ENCODE measurements at places on chromosomes 5 and 9.

DNA sequence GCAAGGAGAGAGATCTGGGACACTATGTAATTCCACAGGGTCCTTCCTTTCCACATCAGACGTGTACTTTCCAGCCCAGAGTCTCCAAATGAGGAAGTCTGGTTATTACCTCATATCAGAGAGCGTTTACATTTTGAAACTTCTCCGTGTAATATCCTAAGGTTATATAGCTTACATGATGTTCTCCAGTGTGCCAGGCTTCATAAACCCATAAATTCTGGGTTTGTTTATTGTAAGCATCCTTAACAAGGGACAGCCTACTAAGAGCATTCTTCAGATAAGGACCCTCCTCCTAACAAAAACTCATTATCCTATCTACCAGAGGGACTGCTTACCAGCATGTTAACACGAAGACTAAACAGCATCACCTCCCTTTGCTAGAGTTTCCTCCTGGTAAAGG, 17.9 kb downstream of the SRFBP1 start:
- no peak for DNase-seq

DNA sequence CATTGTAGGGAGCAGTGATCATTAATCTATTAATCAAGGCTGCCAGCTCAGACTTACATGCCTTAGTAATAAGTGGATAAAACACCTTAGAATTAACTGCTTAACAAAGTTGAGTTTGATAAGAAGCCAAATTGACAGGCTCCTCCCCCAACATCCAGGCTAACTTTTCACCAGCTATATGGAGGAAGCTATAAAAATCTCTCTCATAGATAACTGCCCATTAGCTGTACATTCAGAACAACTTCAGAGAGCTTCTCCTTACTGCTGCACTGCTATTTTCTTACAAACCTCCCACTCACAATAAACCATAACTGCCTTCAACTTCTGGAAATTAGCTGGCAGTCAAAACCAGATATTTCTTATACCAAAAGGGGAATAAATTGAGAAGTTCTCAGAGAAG, 364.1 kb downstream of the PRELID2 start:
- DNase-seq, result no peak

DNA sequence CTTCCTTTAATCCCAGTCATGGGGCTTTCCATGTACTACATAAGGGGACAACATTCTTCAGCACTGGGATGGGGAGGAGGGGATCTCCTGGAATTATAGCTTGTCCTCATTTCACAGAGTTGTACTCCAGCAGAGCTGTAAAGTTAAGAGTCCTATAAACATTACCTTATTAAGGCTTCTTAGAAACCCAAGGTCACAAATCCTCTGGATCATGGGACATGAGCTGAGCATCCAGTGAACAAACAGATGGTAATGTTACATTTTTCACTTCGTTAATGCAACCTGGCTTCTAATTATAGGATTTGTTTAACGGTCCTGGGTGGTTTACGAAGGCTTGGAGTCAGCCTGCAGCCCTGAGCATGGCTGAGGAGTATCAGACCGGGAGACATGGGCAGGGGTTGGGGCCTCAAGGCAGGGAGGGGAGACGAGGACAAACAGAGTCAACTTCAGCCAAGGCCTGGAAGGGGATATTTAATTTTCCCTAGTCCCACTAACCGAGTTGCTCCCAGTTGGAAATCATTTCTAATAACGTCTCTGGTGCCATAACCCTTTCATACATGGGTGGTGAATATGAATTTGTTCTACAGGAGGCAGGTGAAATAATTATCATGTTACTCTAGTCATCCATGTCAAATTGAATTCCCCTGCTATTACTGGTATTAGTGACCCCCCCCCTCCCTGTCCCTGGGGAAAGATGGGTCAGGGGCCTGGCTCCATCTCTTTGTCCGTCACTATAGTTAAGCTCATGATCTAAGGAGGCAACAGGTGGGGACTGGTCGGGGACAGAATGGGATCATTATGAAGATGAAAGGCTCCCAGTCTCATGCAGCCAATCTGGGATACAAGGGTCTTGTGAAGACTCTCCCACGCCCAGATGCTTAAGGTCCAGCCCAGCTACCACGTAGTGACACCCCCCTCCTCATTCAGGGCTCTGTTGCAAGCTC, 10.7 kb upstream of the IL17B start:
- DNase-seq, result no peak

- DNase-seq, result no peak
These were observed 360.6 kb downstream of the PTPRD start for GRCh38 chr9:10252174-10252573.

- DNase-seq, result peak; percentile 46
These were observed 69.0 kb upstream of the GGTA1 start for GRCh38 chr9:121568343-121569265.

DNA sequence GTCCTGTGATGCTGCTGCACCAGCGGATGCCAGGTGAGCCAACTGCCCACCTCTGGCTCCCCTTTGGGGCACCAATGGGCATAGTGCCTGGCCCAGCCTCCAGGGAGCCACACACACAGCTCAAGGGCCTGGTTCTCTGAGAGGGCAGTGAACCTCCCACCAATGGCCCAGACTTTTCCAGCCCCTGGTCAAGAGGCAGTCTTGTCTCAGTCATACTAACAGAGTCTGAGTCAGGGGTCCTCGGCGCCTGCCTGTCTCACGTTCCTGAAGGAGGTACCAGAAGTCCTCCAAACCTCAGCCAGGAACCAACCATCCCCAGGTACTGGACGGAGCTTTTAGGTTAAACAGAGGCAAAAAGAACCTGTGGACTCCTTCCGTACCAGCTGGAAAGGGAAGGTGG, 121.1 kb downstream of the C5orf15 start:
- no peak for DNase-seq

GRCh38 chr9:121598167-121598964, 53.1 kb upstream of the DAB2IP start:
- peak; percentile 90 for DNase-seq

DNA sequence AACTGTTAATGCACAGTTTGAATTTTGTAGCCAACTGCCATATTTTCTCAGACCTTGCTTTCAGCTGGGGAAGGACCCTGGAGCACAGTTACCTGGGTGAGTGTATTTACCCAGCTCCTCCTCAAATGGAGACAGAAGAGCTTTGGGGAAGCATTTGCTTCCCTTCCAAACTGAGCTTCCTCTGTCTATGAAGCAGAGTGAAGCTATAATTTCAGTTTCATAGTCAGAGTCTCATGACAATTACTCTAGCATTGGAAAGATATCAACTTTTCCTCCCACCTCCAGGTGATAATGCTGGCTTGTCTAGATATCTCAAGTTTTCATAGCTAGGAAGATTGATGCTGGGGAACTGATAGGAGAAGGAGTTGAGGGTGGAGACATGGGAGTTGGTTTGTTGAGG, 406.4 kb upstream of the CLINT1 start:
- DNase-seq, result no peak

- no peak for DNase-seq
These were observed 64.4 kb upstream of the BARHL1 start for GRCh38 chr9:132517815-132518550.

DNA sequence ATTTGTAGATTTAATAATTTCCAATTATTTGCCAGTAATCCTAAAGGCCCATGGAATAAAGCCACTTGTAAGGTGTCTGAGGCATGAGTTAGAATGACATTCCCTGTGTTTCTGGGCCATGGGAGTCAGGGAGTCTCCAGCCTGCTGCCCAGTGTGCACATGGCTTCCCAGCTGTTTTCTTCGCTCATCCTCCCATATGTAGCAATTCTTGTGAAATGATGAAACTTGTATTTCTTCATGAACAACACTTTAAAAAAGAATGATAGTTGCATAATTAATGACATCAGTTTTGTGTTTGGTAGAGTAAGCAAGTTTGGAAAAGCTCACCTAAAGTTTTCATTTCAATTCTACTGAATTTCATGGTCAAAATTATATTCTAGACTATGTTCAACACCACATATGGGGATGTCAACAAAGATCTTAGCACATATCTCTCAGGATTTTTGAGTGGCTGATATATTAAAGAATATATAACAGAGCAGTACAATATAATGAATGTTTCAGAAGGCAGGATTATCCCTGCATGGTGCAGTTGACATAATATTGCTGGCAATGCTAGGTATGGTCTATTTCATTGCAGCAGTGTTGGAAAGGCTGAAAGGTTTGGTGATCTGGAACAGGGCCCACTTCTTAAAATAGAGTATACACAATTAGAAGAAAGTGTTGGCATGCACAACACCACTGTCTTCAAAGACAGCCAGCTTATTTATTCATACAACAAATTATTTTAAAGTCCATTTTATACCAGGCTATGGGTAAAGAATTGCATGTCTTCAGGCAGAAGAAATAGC, 44.7 kb downstream of the GRIN3A start:
- DNase-seq, result no peak

DNA sequence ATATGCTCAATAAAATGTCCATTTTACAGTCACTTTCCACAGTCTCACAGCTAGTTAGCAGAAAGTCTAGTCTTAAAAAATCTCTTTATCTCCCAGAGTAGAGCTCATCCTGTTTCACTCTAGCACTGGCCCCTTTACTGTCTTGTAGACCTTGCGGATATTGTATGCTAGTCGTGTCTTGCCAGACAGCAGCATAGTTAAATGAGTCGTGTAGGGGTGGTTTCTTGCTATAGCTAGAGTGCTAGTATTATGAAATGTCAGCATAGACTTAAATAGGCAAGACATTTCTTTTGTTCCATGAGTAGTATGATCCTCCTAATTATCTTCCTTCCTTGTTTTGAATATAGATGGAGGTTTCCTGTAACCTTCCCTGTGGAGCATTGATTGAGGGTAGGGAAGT, 77.4 kb downstream of the C7 start:
- DNase-seq, result no peak

DNA sequence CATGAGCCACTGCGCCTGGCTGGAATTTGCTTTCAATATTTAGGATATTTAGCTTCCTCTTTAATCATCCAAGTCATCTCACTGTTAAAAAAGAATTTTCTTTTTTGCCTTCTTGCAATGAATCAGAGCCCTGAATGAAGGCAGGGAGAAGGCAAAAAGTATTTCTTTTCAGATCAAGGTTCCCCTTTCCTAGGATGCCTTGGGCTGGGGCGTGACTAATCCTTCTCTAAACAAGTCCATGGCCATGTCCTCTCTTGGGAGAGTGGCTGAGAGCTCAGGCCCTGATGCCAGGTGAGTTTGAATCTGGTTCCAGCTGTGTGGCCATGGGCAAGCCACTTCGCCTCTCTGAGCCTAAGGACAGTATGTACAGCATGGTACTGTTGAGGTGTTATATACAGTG, 84.8 kb upstream of the NEURL1B start:
- peak; percentile 35 for DNase-seq

- DNase-seq, result no peak
These were observed 29.6 kb downstream of the NOTCH1 start for GRCh38 chr9:136516191-136516654.

Data from EL (cell line).